ENCODE measurements at places on chromosomes 5 and 9.

GRCh38 chr5:150904479-150905311, at the start of gene ZNF300:
Gene ZNF300 (minus strand): TSS chr5:150904980. CDS start chr5:150903155, 1,825 bp downstream.
- peak; percentile 13 for DNase-seq

DNA sequence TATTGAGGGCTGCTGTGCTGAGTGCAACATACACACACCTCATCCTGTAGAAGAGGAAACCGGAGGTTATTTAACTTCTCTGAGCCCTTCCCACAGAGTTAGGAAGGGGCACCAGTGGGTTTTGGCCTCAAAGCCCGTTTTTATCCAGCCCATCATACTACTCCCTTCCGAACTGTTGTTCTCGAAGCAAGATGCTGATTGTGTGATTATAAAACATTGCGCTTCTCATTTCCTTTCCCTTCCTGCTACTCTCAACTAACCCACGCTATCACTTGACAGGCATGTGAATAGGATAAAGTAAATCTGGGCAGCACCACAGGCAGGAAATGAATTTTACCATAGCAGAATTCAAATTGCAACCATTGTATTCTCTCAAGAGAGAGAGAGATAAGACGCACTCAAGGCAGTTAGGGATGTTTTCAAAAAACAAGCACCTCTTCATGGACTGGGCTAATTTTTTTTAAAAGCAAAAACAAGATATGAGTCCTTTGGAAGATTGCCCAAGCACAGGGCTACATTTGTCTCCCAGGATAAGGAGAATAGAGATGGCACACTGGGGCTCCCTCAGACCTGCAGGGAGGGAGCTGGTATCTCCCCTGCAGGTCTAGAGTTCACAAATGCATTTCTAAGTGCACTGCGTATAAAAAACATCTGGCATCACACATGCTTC, 52.6 kb downstream of the GNA14 start:
- DNase-seq, result no peak

DNA sequence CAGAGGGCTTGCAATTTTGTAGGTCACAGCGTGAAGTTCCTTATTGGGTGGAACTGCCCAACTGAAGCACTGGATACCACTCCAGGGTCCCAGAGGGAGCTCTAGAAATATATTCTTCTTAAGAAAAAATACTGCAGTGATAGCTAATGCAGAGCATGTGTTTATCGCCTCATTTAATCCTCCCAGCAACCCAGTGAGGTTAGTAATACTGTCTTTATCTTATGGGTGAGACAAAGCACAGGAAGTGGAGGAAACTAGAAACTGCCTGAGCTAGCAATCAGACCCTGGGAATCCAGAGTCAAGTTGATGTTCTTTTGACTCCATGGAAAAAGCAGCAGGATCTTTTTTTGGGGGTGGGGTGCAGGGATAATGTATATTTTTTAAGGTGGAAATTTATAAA, 153.3 kb downstream of the PJA2 start:
- no peak for DNase-seq

DNA sequence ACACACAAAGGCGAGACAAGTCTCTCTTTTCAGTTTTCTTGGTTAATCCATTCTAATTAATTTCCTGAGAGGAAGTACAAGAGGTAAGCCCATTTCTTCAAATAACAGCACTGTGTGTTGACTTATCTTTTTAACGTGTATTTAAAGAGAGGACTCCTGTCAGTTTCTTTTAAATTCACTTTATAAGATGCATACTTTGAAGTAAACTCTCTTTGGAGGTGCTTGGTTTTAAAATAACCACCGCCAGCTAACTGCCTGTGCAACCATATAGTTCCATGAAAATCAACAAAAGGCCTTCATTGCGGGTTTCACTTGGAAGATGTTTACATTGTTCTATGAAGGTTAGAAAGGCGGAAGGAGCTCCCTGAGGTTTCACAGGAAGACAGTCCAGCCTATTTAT, 13.1 kb upstream of the SERINC5 start:
- no peak for DNase-seq

- DNase-seq, result no peak
These were observed 31.7 kb upstream of the BASP1 start for GRCh38 chr5:17185773-17186172.

DNA sequence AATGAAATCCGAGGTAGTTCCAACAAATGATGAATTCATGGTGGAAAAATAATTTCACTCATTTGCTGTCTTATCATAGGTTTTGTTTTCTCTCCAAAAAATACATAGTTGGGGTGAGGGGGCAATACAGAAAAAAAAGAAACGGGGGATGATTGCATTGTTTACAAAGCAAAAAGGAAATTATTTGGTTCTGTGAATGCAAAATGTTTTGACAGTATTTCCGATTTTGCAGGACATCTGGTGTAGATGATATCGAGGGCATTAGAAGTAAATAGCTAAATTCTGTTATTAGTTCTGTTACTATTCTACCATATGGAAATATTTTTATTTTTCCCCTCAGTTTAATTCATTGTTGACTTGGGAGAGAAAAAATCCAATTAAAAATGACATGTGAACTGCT, 201.7 kb downstream of the MARCHF11 start:
- DNase-seq, result no peak

GRCh38 chr9:20872340-20872977, 159.0 kb downstream of the HACD4 start:
- DNase-seq, result no peak
